Thoracic aorta (tissue), 2 donors: ENCODE measurements at places on chromosomes 12 and 14.

- no peaks in the 10 kb centered on the region for H3K36me3 ChIP-seq
- H3K4me1 ChIP-seq, result peaks cover 5% of the 10 kb centered on the region
- DNase-seq, result no peak
- H3K27me3 ChIP-seq, result no peaks in the 10 kb centered on the region
Measured at GRCh38 chr12:24462946-24463345, 486.0 kb downstream of the BCAT1 start.

DNA sequence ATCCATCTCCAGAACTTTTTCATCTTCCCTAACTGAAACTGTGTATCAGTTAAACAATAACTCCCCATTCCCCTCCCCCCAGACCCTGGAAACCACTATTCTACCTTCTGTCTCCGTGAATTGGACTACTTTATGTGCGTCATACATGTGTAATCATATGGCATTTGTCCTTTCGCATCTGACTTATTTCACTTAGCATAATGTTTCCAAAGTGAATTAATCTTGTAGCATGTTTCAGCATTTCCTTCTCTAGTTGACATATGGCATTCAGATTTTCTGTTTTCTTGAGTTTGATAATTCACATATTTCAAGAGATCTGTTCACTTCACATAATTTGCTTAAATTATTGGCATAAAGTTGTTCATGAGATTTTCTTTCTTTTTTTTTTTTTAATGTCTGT lies 9.8 kb downstream of the CYP46A1 start:
- H3K27ac ChIP-seq, result no peak overlapping the region
- H3K4me3 ChIP-seq, result no peak overlapping the region
- no peaks in the 10 kb centered on the region for H3K4me1 ChIP-seq
- no peaks in the 10 kb centered on the region for H3K27me3 ChIP-seq
- DNase-seq, result no peak
- H3K36me3 ChIP-seq, result no peaks in the 10 kb centered on the region

- H3K27ac ChIP-seq, result no peak overlapping the region
- H3K4me3 ChIP-seq, result no peak overlapping the region
- no peak for DNase-seq
Measured at GRCh38 chr12:112862636-112863290, 44.0 kb upstream of the OAS1 start.

DNA sequence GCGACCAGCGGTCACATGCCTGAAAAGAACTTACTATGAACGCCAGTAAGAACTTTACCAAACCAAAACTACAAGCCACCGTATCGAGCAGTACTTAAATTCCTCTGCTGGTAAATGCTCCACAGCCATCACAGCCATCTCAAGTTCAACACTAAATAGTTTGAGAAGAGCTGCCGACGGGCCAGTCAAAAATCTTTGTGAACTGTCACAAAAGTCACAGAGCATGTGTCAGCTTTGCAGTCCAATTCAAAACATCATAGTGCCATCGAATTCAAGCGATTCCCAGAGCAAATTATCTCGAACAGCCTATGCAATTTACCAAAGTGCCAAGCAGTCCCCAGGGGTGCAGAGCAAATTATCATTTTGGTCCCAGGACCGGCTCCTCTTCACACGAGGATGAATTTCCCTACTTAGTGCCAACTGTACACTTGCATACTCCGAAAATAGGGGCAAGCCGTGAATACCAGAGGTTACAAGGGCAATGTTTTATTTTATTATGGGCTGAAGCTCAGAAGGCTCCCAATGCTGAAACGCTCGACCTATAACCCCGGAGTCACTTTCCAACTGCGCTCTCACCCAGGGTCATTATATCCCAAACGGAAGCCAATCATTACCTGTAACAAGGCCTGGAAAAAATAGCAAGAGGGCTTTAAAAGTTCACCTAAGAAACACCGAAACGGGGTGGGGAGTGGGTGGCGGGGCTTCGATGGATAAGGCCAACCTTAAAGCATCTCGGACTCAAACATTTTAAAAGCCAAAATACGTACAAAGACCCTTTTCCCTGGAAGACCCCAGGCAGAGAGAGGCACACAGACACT lies 1.1 kb downstream of the LRP6 start:
- H3K27me3 ChIP-seq, result no peaks in the 10 kb centered on the region
- peak overlapping the region; percentile 98 for H3K27ac ChIP-seq
- no peaks in the 10 kb centered on the region for H3K36me3 ChIP-seq
- DNase-seq, result no peak
- H3K4me3 ChIP-seq, result peak overlapping the region; percentile 91

DNA sequence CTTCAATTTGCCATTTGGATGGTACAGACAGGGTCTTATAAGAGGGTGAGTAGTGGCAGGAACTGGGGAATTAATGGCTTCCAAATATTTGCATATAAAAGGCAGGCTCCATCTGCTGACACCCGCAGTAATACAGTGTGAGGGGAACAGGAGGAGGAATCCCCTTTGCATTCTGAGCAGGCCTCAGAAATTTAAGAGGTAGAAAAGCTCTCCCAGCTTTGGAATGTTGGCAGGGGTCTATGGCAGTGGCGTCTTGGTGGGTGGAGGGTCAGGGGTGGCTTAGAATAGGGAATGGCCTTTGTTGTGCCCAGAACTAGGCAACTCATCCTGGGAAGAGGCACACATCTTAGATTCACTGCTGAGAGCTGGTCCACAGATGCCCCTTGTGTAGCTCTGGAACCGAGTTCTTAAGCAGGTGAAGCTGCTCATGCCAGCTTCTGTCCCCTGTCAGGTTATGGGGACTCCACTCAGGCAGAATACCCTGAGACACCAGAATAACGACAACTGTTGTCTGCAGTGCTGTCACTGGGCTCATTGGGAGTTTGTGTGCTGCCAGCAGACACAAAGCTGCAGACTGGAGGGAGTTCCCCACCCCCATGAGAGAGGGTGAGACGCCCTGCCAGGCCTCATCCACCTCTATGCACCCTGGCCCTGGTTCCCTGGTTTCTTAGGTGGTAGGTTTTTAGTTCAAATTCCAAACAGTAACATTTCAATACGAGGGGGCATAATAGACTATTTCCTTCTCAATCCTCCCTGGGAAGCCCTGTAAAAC lies 190.2 kb downstream of the MON2 start:
- peaks cover 9% of the 10 kb centered on the region for H3K4me1 ChIP-seq
- H3K27me3 ChIP-seq, result no peaks in the 10 kb centered on the region
- H3K4me3 ChIP-seq, result no peak overlapping the region
- no peak for DNase-seq

GRCh38 chr12:39127401-39127800 lies 222.0 kb upstream of the CPNE8 start:
- H3K4me1 ChIP-seq, result no peaks in the 10 kb centered on the region
- no peak overlapping the region for H3K27ac ChIP-seq
- H3K4me3 ChIP-seq, result no peak overlapping the region
- H3K27me3 ChIP-seq, result no peaks in the 10 kb centered on the region
- no peak for DNase-seq

DNA sequence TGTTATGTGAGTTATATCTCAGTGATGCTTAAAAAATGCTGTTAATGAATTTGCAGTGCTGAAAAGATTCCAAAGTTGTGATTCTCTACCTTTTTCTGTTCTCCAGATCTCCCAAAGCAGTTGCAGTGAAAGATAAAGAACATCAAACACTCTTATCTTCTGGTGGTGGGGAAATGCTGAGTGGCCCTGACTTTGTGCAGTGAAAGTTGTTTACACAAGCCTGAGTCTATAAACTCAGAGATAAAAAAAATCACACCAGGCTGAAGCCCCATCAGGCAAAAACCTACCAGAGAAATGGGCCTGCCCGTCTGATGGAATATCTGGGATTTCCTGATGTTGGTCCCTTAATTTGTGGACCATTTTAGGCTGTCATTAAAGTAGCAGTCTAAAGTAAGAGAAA lies 46.1 kb downstream of the RASSF3 start:
- no peaks in the 10 kb centered on the region for H3K27me3 ChIP-seq
- peak overlapping the region; percentile 74 for H3K27ac ChIP-seq

DNA sequence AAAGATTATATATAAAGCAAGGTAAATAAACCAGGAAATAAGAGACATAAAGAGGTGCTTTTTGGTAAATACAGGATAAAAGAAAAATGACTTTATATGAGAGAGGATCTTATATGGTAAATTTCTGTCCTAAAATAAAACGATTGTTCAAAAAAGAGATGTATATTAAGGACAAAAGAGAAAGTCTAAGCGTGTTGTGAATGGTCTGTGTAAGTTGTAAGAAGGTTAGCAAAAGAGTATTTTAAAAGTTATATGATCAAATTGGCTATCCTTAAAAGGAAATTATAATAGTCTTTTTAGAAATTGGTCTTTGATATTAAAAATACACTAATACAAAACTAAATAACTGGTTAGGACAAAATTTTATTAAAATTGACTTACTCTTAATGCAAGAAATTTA lies 14.1 kb upstream of the ACSM4 start:
- no peaks in the 10 kb centered on the region for H3K27me3 ChIP-seq
- no peaks in the 10 kb centered on the region for H3K36me3 ChIP-seq
- no peak overlapping the region for H3K27ac ChIP-seq
- no peak overlapping the region for H3K4me3 ChIP-seq

DNA sequence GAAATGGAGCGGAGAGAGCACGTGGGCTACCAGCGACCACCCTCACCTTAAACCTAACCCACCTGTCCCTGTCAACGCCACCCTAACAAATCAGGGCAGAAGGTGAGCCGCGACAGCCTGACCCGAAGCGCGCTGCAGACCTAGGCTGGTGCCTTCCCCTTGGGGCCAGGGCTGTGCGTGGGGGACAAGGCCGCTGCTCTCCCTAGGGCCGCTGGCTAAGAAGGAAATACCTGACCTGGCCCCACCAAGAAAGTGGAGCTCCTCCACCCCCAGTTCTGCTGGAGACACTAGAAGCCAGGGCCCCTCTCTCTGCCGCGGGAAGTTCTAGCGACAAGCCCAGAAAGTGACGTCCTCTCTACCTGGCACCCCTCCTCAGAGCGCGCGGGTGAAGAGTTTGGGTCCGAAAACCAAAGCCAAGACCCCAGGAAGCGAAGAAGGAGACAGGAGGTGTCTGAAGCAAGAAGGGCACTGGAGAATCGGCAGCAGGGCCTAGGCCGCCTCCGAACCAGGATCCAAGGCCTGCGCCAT lies 7.5 kb downstream of the SIX1 start:
- H3K27ac ChIP-seq, result no peak overlapping the region
- no peak for DNase-seq
- peaks cover 53% of the 10 kb centered on the region for H3K27me3 ChIP-seq
- no peak overlapping the region for H3K4me3 ChIP-seq

- no peak overlapping the region for H3K4me3 ChIP-seq
- DNase-seq, result no peak
- H3K27ac ChIP-seq, result no peak overlapping the region
- H3K36me3 ChIP-seq, result peaks cover 18% of the 10 kb centered on the region
- no peaks in the 10 kb centered on the region for H3K27me3 ChIP-seq
Measured at GRCh38 chr14:75025876-75026275, 23.2 kb downstream of the EIF2B2 start.

GRCh38 chr12:6367065-6367968 lies 8.0 kb downstream of the SCNN1A start:
- H3K4me1 ChIP-seq, result peaks cover 5% of the 10 kb centered on the region
- no peaks in the 10 kb centered on the region for H3K36me3 ChIP-seq
- H3K4me3 ChIP-seq, result no peak overlapping the region
- no peak for DNase-seq
- no peak overlapping the region for H3K27ac ChIP-seq
- H3K27me3 ChIP-seq, result no peaks in the 10 kb centered on the region

GRCh38 chr12:38898001-38898684 lies 7.2 kb downstream of the CPNE8 start:
- DNase-seq, result no peak
- H3K27ac ChIP-seq, result no peak overlapping the region
- H3K4me3 ChIP-seq, result no peak overlapping the region
- no peaks in the 10 kb centered on the region for H3K36me3 ChIP-seq

GRCh38 chr12:84607170-84607819 lies 305.3 kb downstream of the SLC6A15 start:
- H3K36me3 ChIP-seq, result no peaks in the 10 kb centered on the region
- H3K27me3 ChIP-seq, result no peaks in the 10 kb centered on the region
- DNase-seq, result no peak
- H3K27ac ChIP-seq, result no peak overlapping the region

GRCh38 chr14:90399541-90400444 lies 3.0 kb downstream of the CALM1 start:
- peaks cover 30% of the 10 kb centered on the region for H3K36me3 ChIP-seq
- H3K4me3 ChIP-seq, result peak overlapping the region; percentile 97
- no peaks in the 10 kb centered on the region for H3K27me3 ChIP-seq
- H3K4me1 ChIP-seq, result peaks cover 20% of the 10 kb centered on the region
- DNase-seq, result peak; percentile 82
- H3K27ac ChIP-seq, result peak overlapping the region; percentile 89

DNA sequence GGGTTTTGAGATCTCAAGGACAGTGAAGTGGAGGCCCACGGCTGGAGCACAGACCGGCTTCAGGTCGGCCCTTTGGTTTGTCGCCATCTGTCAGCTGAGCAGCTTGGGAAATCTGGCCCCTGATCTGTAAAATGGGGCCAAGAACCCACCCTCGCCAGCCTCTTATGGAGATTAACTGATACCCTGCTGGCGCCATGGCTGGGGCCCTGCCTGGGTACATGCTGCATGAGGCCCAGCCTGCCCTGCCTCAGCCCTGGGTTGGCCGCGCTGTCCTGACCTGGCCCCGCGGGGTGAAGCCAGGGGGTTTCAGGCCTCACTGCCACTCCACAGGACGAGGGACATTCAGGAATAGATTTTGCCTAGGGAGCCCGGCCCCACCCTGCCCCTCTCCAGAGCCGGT lies 33.9 kb upstream of the MEG3 start:
- no peaks in the 10 kb centered on the region for H3K4me1 ChIP-seq
- no peak overlapping the region for H3K27ac ChIP-seq
- H3K4me3 ChIP-seq, result no peak overlapping the region
- no peaks in the 10 kb centered on the region for H3K36me3 ChIP-seq
- no peaks in the 10 kb centered on the region for H3K27me3 ChIP-seq

GRCh38 chr12:132723015-132723763 lies 12.5 kb downstream of the PGAM5 start:
- peaks cover 64% of the 10 kb centered on the region for H3K36me3 ChIP-seq
- no peak for DNase-seq
- H3K4me1 ChIP-seq, result no peaks in the 10 kb centered on the region
- H3K27ac ChIP-seq, result no peak overlapping the region

DNA sequence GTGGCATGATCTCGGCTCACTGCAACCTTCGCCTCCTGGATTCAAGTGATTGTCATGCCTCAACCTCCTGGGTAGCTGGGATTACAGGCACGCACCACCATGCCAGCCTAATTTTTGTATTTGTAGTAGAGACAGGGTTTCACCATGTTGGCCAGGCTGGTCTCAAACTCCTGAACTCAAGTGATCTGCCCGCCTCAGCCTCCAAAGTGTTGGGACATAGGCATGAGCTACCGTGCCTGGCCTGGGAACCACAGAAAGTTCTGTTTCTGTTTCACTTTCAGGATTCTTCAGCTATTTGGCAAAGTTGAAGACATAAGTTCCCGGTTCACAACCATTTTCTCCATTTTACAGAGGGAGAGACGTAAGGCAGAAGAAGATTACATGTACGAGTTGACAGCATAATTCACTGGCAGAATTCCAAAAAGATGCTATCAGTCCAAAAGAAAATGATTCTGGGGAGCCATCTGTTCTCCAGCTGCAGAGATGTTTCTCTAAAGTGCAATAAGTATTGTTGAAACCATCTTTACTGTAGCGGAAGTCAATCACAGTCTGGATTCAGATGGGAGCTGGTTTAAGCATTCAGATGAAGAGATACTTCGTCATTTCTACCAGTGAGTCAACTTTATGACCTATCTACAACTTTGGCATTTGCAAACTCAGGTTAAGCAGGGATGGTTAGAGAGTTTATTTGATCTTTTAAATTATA lies 8.1 kb upstream of the RNF34 start:
- no peaks in the 10 kb centered on the region for H3K36me3 ChIP-seq
- no peaks in the 10 kb centered on the region for H3K4me1 ChIP-seq
- no peak for DNase-seq
- no peaks in the 10 kb centered on the region for H3K27me3 ChIP-seq
- H3K4me3 ChIP-seq, result peak overlapping the region; percentile 54
